ENCODE measurements at places on chromosomes 1 and 21.

DNA sequence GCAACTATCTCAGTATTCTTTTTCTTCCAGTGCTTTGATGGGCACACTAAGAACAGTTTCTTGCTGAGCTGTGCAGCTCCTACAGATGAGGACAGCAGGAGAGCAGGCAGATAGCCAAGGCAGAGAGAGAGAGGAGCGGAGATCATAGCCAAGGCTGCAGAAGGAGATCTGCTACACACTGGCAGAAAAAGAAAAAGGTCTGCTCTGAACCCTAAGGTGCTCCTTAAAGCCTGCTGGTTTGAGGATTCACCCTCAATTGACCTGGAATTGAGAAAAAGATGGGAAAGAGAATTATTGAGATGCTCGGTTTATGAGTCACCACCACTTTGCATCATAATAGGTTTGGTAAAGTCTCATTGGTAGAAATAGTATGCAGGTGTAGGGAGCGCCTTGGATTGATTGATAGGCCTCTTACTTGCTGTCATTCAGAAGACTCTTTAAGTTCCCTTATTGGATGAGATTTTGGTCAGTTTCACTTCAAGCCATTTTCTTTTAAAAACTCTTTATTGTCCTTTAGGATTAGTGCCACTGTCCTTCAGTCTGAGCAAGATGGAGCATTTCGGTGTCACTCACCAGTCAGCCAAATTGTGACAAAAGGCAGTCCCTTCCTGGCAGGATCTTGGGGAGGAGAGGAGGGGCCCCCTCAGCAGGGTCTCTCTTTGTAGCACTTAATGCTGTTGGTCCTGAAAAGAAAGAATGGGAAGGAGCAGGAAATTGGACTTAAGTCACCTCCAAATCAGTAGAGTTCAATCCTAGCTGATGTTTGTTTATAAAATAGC, 685.0 kb downstream of the ADGRL2 start:
- H3K36me3 ChIP-seq, result no peaks in the 10 kb centered on the region
- H3K4me3 ChIP-seq, result no peak overlapping the region
- no peaks in the 10 kb centered on the region for H3K4me1 ChIP-seq
- no peaks in the 10 kb centered on the region for H3K27me3 ChIP-seq
- H3K27ac ChIP-seq, result no peak overlapping the region
- no peak for DNase-seq

DNA sequence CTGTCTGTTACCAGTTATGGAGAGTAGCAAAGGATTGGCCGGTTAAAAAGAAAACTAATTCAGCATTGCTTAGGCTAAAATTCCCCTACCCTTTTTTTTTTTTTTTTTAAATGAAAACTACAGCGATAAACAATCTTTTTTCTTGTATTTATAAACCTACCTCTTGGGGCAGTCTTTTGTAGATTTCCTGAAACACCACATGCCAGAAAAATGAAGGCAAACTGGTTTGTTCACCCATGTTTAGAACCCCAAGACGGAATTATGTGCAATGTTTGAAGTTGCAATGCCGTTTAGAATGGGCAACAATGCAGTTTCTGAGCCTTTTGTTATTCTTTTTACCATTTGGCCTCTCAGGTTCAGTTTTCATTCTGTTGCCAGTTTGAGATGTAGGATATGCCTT, 59.1 kb downstream of the PRDM2 start:
- no peak overlapping the region for H3K4me3 ChIP-seq
- peaks cover 67% of the 10 kb centered on the region for H3K36me3 ChIP-seq
- H3K27me3 ChIP-seq, result no peaks in the 10 kb centered on the region
- DNase-seq, result no peak

DNA sequence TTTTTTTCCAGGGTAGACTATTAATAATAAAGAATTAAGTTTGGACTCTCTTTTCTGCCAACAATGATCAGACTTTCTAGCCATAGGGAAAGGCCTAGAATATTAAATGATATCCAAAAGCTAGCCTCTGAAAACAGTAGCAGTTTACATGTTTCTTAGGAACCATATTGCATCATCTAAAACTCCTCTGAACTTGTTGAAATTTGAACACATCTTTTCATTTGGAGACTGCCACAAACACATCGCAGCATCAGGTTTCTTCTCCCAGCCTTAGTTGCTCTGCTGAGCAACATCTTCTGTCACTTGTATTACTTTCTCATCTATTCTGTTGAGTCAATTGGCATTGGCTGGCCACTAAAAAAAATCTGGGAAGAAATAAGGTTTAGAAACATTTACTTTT, 63.2 kb upstream of the GNG4 start:
- no peaks in the 10 kb centered on the region for H3K27me3 ChIP-seq
- no peaks in the 10 kb centered on the region for H3K4me1 ChIP-seq
- peaks cover 72% of the 10 kb centered on the region for H3K36me3 ChIP-seq
- no peak for DNase-seq
- no peak overlapping the region for H3K4me3 ChIP-seq

DNA sequence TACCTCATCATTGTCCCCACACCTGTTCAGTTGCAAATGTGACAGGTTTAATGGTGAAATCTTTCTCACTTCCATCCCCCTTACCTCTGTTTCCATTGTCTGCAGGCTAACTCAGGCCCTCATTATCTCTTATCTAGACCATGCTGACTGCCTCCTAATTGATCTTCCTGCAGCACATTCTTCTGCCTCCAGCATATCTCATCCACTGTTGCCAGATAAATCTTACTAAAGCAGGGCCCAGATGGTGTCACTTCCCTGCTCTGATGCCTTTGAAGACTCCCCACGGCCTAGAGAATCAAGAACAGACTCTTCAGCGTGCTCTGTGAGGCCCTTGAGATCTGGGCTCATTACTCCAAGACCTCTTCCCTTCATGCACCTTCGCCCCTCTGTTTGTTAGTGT, 230.1 kb downstream of the DUSP10 start:
- no peaks in the 10 kb centered on the region for H3K27me3 ChIP-seq
- H3K27ac ChIP-seq, result no peak overlapping the region
- no peak for DNase-seq

DNA sequence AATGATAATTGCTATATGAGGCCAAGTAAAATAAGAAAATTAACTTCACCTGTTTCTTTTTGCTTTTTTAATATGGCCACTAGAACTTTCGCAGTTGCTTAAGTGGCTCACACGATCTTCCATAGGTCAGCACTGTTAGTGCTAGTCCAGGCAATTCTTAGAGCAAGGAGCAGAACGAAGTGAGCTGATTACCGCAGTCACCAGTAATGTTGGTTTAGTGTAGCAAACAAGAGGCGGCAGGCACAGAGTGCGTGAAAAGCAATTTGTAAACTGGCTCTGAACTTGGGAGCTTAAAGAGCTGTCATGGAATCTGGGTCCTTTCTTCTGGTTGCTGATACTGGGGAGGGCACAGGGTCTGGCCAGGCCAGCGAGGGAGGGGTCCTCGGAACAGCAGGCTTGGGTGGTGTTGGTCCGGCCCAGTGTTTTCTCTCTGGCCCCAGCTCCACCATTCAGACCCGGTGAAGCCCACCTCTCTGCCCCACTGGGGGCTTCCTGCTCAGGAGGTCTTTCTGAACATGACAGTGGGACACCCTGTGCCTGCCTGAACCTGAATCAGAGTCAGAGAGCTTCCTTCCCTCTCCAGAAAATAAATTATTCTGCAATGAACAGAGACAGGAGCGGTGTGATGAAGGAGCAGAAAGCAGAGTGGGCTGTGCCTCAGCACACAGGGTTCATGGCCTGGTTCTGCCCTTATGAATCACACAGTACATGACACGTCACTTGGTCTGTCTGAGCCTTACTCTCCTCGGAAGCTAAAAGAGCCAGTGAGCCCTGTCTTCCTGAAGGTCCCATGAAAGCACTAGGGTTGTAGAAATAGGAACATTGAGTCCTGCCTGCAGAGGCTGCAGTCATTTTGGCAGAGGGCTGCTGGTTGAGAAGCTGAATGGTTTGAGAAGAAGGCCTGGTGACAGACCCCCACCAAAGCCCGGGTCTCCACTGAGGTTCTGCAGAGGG, 11.9 kb downstream of the ETS2 start:
- H3K36me3 ChIP-seq, result peaks cover 65% of the 10 kb centered on the region
- no peak overlapping the region for H3K4me3 ChIP-seq
- H3K27me3 ChIP-seq, result no peaks in the 10 kb centered on the region
- H3K4me1 ChIP-seq, result no peaks in the 10 kb centered on the region
- H3K27ac ChIP-seq, result no peak overlapping the region
- DNase-seq, result no peak

DNA sequence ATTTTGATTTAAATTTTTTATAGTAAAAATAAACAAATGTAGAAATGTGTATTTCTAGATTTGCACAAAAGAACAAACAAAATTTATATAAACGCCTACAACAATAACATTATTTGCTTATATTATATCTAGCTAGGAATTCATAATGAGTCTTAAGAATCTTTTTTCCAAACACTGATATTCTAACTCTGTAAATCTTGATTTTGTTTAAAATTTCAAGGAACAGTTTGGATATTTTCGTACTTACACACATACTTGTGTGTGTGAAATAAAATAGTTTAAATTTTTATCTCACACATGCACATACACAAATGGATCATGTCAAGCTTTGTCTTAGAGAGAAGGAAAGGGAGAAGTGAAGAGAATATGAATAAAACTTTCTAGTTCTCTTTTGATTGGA, 868.1 kb downstream of the LTN1 start:
- no peaks in the 10 kb centered on the region for H3K4me1 ChIP-seq
- no peak overlapping the region for H3K27ac ChIP-seq
- no peaks in the 10 kb centered on the region for H3K27me3 ChIP-seq
- no peak overlapping the region for H3K4me3 ChIP-seq
- no peak for DNase-seq

- peaks cover 3% of the 10 kb centered on the region for H3K27me3 ChIP-seq
- no peak for DNase-seq
- no peaks in the 10 kb centered on the region for H3K36me3 ChIP-seq
- H3K4me3 ChIP-seq, result no peak overlapping the region
- no peak overlapping the region for H3K27ac ChIP-seq
Observed at GRCh38 chr1:232932486-232933425, 17.7 kb upstream of the NTPCR start.

DNA sequence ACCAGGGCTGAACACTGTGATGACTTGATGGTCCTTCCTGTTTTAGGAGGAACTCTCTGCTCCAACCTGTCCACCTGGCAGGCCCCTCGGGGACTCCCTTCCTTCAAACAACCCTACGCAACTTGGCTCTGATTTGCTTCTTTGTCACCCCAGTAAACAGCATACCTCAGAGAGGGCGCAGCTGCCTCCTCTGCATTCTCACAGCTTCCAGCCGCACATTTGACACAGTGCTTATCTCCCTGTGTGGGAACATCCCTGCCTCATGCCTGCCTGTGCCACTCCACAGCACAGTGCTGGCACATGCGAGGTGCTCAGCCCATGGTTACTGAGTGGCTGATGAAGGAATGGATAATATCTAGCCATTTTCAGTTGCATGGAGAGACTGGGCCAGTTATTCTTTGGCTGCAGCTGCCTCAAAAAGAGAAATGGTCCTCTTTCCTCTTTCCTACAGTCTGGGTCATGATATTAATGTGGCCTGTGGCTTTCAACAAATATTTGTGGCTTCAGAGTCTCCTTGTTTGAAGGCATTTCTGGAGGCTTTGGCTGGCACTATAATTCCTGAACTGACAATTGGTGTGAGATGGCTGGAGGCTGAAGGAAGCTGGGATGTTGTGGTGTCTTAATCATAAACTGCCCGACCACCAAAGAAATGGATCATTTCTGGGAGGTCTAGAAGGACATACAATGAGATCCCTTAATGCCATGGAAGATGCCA, 77.9 kb downstream of the TENT5C start:
- no peak overlapping the region for H3K4me3 ChIP-seq
- no peak overlapping the region for H3K27ac ChIP-seq
- peaks cover 5% of the 10 kb centered on the region for H3K4me1 ChIP-seq
- no peak for DNase-seq
- H3K36me3 ChIP-seq, result no peaks in the 10 kb centered on the region

DNA sequence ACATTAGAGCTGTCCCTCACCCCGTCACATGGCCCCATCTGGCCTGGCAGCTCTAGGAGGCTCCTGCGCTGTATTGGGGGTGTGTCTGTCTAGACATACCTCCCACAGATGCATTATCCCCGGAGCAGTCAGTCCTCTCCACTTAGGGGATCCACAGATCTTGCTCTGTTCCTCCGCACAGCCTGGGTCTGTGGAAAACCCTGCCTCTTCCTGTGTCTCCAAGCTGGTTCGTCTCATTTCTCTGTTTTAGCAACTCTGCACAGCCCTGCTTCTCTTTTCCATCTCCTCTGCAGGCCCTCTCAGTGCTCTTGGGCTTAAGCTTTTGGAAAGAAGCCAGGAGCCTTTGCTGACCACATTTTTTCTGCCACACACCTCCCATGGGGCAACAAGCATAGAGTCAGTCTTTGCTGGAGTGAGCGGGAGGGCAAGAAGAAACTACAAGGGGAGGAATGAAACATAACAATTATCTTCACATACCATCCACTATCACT, 241.5 kb downstream of the FOXD2 start:
- no peak for DNase-seq
- peaks cover 6% of the 10 kb centered on the region for H3K27me3 ChIP-seq
- no peaks in the 10 kb centered on the region for H3K4me1 ChIP-seq
- H3K27ac ChIP-seq, result no peak overlapping the region
- no peak overlapping the region for H3K4me3 ChIP-seq

GRCh38 chr1:49166031-49166430, 389.3 kb upstream of the BEND5 start:
- no peak overlapping the region for H3K4me3 ChIP-seq
- no peak for DNase-seq
- H3K27ac ChIP-seq, result no peak overlapping the region
- no peaks in the 10 kb centered on the region for H3K4me1 ChIP-seq
- no peaks in the 10 kb centered on the region for H3K36me3 ChIP-seq
- peaks cover 2% of the 10 kb centered on the region for H3K27me3 ChIP-seq

DNA sequence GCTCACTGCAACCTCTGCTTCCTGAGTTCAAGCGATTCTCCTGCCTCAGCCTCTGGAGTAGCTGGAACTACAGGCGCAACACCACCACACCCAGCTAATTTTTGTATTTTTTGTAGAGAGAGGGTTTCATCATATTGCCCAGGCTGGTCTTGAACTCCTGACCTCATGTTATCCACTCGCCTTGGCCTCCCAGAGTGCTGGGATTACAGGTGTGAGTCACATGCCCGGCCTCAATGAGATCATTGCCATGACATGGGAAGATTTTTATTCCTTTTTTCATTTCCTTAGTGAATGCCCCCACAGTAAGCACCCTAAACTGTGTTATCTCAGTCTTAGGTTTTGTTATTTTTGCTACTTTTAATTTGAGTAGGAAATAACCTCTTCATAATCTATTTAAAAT, 977.9 kb downstream of the BRINP3 start:
- DNase-seq, result no peak
- H3K27me3 ChIP-seq, result no peaks in the 10 kb centered on the region
- no peaks in the 10 kb centered on the region for H3K36me3 ChIP-seq

- DNase-seq, result no peak
- no peaks in the 10 kb centered on the region for H3K4me1 ChIP-seq
- H3K27me3 ChIP-seq, result peaks cover 3% of the 10 kb centered on the region
- H3K27ac ChIP-seq, result no peak overlapping the region
- H3K4me3 ChIP-seq, result no peak overlapping the region
Observed at GRCh38 chr21:17436626-17437111, 76.2 kb upstream of the CXADR start.

GRCh38 chr1:162822391-162823200, 32.1 kb downstream of the HSD17B7 start:
- H3K4me1 ChIP-seq, result peaks cover 11% of the 10 kb centered on the region
- no peak overlapping the region for H3K27ac ChIP-seq

GRCh38 chr1:67582625-67583461, 102.2 kb upstream of the GADD45A start:
- no peak overlapping the region for H3K27ac ChIP-seq
- no peaks in the 10 kb centered on the region for H3K36me3 ChIP-seq
- DNase-seq, result no peak
- H3K27me3 ChIP-seq, result peaks cover 3% of the 10 kb centered on the region

- peaks cover 6% of the 10 kb centered on the region for H3K27me3 ChIP-seq
- H3K36me3 ChIP-seq, result no peaks in the 10 kb centered on the region
- DNase-seq, result no peak
Observed at GRCh38 chr1:172951730-172952365, 98.9 kb downstream of the TNFSF18 start.
